Lung (tissue), 17 donors: ENCODE measurements at places on chromosomes 11 and 22.

DNA sequence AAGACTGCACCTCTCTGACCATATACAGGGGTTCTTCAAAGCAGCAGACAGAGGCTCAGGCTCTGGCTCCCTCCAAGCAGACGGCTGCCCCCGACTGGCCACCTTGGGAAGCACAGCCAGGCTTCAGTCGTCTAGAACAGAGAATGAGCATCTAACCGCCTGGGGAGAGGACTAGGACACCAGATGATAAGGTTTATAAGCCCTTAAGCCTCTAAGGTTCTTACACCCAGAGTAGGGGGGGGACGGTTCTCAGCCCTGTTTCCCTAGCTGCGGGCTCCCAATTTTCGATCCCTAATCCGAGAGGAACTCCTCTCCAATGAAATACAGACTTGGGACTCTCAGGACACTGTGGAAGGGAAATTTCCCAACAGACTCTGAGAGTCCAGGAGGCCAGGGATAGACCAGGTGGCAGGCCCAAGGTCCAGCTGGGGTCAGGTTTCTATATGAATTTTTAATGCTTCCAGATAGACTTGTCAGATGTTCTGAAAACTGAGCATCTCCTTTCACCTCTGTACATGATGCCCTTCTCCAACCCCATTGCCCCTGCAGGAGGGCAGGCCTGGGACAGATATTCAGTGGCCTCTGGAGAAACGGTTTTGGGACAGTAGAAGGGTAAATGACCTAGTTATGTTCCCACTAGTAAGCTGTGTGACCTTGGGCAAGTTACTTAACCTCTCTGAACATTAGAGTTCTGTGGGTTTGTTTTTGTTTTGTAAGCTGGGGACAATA lies 20.2 kb downstream of the RTN4RL2 start:
- peak; percentile 70 for DNase-seq

DNA sequence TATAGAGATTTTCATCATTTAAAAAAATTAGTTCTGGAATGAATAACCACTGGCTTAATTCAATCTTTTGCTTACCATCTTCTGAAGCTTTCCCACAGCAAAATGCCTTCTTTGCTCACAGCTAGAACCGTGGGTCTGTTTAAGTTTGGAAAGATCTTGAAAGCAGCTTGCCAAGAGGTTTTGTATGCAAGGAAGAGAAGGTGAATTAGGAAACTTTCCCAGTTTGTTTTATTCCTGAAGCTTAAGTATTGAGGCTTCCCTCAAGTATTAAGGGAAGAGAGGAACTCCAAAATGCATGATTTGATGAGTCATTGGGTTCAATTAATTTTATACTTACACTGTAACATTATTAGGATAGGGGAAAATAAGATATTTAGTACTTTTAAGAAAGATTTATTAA lies 1.9 kb upstream of the ARHGEF12 start:
- DNase-seq, result no peak

GRCh38 chr11:21615955-21616371 lies 576.9 kb upstream of the ANO5 start:
- no peak for DNase-seq

- DNase-seq, result peak; percentile 69
These were observed 73.6 kb upstream of the SUSD2 start for GRCh38 chr22:24107661-24108060.

- no peak for DNase-seq
These were observed 86.1 kb upstream of the TOP3B start for GRCh38 chr22:22068657-22069056.

GRCh38 chr11:130454491-130455252 lies 6.2 kb downstream of the ADAMTS15 start:
- DNase-seq, result peak; percentile 76

DNA sequence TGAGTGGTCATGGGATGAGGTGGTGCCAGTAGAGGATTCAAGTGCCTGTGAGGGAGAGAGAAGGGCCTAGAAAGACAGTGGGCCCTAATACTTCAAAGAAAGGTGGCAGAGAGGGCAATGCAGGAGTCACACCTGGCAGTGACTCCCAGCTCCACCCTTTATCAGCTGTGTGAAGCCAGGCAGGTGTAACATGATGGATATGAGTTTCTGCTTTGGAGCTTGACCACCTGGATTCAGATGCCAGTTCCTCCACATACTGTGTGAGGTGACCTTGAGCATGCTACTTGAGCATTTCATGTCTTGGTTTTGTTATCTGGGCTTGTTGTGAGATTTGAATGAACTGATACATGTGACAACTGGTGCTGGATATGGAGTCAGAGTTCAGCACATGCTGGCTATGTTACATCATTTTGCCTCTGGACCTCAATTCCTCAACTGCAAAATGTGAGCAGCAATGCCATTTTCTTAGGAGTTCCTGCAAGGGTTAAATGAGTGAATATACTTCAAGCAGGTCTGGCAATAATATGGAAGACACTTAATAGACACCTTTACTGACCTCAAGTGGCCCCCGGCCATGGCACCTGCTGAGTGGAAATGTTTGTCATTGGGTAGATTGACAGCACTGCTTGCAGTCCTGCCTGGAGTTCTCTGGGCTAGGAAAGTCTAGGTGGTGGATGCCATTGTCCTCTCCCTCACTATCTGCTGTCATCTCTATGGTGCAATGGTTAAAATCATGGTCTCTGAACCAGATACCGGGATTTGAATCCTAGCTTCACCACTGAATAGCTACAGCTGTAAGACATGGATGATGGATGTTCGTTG lies 83.3 kb downstream of the MICAL2 start:
- DNase-seq, result no peak

- no peak for DNase-seq
These were observed 113.8 kb downstream of the NECTIN1 start for GRCh38 chr11:119615003-119615881.

DNA sequence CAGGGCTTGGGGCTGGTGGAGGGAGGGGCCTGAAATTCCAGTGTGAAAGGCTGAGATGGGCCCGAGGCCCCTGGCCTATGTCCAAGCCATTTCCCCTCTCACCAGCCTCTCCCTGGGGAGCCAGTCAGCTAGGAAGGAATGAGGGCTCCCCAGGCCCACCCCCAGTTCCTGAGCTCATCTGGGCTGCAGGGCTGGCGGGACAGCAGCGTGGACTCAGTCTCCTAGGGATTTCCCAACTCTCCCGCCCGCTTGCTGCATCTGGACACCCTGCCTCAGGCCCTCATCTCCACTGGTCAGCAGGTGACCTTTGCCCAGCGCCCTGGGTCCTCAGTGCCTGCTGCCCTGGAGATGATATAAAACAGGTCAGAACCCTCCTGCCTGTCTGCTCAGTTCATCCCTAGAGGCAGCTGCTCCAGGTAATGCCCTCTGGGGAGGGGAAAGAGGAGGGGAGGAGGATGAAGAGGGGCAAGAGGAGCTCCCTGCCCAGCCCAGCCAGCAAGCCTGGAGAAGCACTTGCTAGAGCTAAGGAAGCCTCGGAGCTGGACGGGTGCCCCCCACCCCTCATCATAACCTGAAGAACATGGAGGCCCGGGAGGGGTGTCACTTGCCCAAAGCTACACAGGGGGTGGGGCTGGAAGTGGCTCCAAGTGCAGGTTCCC lies at the start of gene APOC3:
Gene APOC3, plus strand, starts transcription at position 383 of the 659 bp plus-strand sequence. CDS start 676 bp downstream, outside the sequence.
- DNase-seq, result peak; percentile 50

DNA sequence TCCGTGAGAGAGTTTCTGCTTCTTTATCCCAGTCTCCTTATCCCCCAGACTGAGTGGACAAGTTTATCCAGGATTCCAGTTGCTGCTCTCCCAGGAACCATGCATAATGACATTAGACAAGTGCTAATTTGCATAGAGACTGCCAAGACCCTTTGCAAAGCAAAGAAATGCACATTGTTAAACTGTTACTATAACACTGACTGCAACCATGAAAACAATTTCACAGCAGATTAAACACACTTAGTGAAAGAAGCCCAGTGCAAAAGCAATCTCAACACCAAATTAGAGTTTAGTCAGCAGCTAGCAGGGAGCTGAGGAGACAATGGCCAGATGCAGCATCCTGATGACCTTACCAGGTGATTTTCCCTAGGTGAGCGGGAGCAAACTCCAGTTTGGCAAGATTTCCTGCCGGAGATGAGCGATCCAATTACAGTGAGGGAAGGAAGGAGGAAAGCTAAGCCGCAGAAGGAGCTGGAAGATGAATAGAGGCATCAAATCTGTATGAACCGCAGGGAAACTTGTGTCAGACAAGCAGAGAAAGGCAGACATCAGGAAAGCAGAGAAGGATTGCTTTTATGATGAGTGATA lies 273.8 kb upstream of the B3GAT1 start:
- no peak for DNase-seq

GRCh38 chr22:45704648-45705047 lies 33.0 kb downstream of the ATXN10 start:
- DNase-seq, result no peak

GRCh38 chr11:2666828-2667570 lies 32.8 kb downstream of the KCNQ1OT1 start:
- DNase-seq, result no peak

DNA sequence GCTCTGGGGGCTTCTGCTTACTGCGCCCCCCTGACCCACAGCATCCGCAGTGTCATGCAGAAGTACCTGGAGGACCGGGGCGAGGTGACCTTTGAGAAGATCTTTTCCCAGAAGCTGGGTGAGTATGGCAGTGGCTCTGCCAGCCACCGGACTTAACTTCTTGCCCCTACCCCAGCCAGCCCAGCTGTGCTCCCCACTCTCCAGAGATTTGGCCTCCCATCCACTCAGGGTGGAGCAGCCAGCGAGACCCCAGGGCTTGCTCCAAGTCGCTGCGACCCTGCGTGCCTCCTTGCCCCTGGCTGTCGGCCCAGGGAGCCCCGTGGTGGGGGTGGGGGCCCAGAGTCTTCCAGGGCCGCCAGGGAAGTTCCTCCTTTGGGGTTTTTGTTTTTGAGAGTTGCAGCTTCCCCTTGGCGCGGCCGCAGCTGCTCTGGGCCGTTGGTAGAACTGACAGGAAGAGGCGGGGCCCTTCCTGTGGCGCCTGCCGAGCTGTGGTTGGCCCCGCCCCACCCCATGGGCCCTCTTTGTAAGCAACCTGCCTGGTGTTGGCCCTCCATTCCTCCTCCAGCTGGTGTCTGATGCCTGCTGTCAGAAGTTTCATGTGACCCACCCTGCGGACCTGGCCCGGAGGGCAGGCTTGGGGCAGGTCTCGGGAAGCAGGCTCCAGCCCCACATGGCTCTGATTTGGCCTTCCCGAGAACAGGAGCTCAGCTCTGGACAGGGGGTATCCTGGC lies 11.1 kb downstream of the GRK2 start:
- peak; percentile 89 for DNase-seq

DNA sequence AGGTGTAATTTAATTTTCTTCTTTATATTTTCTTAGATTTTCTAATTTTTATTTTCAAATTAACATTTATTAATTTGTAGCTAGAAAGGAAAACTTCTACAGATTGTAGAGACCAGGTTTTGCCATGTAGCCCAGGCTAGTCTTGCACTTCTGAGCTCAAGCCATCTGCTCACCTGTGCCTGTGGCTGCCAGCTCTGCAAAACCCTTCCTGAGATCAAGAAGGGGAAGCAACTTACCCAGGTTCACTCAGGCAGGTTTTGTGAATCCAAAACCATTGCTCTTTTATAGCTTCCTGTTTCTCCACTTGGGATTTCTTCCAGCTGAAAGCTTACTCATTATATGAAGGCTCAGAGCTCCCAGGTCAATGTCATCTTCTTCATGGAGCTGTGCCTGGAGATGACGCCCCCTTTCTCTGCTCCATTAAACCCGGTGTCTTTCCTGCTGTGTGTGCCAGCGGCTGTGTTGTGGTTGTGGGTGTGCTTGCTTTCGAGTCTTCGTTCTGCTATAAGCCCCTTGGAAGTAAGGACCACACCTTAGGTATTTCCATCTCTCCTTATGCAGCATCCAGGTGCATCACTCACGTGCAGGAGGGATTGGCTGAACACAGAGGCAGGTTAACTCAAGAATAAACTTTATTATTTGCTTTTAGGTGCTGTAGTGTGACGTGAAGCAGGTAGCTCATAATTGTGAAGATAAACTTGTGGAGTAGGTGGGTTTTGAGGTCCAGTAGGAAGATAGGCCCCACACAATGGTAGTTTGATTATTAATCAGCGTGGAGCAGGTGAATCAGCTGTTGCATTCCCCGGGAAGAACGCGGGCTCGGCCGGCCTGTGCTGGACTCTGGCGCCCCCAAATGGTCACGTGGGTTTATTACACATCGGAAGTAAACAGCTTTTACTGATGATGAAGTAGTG lies 42.2 kb upstream of the INCENP start:
- peak; percentile 75 for DNase-seq

DNA sequence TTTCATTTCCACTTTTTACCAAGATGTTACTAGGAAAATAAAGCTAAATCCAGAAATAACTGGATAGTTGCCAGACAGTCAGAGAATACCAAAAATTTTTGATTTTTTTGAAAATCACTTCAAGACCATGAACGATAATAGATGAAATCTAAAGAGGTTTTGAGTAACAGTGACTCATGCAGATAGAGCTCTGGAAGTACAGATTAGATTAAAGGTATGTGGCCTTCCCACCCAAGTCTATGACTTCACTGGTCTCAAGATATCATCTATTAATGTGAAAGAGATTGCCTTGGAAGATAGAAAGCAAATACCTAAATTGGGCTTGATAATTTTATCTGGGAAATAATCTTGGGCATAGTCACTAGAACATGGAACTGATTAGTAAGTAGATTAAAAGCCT lies 415.9 kb downstream of the METTL15 start:
- DNase-seq, result no peak

DNA sequence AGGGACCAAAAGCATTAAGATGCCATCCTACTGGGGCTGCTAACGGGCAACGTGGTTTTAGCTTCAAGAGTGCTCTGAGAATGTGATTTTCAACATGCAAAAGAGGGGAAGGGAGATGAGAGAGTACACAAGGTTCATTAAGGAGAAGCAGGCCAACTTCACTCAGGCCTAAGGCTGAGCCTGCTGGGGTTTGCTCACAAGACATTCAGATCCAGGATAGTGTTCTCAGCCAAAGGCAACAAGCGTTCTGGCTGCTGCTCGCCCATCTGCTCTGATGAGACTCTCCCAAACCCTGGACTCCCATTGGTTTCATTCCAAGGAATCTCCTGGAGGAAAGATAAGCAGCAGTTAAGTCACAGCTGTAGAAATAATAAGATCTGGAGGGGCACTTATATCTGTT lies 23.6 kb upstream of the UPB1 start:
- DNase-seq, result peak; percentile 67

DNA sequence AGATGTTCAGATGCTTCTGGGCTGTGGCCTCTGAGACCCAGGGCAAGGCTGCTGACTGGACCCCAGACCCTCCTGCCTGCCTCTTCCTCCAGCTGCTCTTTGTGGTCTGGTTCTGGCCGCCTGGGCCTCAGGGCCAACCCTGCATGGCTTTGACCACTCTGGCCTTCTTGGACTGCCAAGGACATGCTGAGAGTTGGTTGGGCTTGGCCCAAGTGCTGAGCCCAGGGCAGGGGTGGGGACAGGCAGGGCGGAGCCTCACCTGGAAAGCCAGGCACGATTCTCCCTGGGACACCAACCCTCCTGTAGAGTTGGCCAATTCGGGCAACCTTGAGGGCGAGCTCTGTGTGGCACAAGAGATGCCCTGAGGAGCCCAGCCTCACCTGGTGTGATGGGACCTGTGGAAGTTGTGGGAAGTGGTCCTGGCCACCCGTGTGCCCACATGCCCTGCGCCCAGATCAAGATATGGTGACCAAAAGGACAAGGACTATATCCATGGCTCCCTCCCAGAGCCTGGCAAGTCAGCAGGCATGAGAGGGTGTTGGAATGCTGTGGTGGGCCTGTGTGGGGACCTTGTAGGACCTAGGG lies 11.6 kb downstream of the TANGO2 start:
- no peak for DNase-seq
